NCI-H2171 treated with DMSO at 0.1 percent for 48 hours (cell line): ENCODE measurements at places on chromosomes 2 and 18.

- DNase-seq: no peak
Measured at GRCh38 chr2:177857538-177857937, 215.0 kb downstream of the PDE11A start.

- DNase-seq: no peak
Measured at GRCh38 chr2:181850936-181851560, 40.5 kb upstream of the ITPRID2 start.

- no peak for DNase-seq
Measured at GRCh38 chr2:230085201-230085600, 16.5 kb upstream of the SLC16A14 start.

DNA sequence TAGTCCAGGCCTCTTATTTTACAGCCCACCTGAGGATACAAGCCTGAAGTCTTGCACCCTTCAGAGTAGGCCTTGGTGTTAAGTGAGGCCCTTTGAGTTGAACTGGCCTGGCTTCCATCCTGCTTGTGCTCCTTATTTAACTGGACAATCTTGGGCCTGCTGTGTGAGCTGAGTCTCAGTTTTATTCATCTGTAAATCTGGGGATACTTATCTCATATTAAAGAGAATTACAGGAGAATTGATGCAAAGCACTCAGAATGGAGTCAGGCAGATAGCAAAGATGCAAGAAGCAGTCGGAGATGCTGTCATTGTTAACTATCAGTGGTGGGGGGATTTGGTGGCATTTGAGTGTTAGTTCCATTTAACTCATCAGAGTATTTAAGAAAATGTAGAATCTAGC lies 36.8 kb downstream of the MFSD6 start:
- DNase-seq: no peak
